ENCODE measurements at places on chromosomes 7 and 10. TPM values are rescaled to one million over a fixed set of nuclear protein-coding genes. Genes with fewer than 3 reads are reported as not detected.

SGPL1 gene
- 103 TPM for total RNA-seq

DNA sequence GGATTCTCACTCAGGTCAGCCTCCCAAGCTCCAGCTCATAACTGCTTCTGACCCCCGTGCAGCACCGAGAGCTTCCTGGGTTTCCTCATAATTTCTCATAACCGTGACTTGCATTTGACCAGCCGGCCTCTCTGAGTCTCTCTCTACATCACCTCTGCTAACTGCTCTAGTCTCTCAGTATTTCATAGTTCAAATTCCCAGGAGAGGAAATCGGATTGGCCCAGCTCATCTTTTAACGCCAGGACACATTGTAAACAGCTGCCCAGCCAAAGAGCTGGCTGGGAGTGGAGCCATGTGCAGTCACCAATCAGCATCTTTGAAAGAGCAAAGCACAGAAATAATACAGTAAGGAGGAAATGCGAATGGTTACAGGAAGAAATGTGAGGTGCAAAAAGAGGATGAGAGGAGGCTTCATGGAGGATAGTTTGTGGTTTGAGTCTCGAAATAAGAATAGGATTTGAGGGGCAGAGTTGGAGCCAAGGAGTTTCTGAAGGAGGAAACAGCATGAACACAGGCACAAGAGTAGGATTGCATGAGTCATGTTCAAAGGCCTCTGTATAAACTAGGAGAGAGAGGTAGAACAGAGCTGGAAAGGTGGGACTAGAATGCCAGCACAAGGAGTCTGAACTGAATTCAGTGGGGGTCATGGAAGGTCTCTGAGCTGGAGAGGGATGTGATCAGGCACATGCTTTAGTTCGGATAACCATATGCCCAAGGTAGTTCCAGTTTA lies 15.2 kb upstream of the LBX1 start:
- no peak for DNase-seq
- peaks cover 12% of the 10 kb centered on the region for H3K27me3 ChIP-seq
- no peak overlapping the region for H3K27ac ChIP-seq

GRCh38 chr7:81414411-81414810 lies 355.4 kb downstream of the HGF start:
- DNase-seq = no peak
- H3K27ac ChIP-seq = peak overlapping the region; percentile 59
- H3K27me3 ChIP-seq = no peaks in the 10 kb centered on the region
- no peak overlapping the region for H3K4me3 ChIP-seq
- H3K36me3 ChIP-seq = no peaks in the 10 kb centered on the region

ZNF32 gene
- 35.6 TPM for total RNA-seq

GRCh38 chr10:14377591-14378175 lies 47.0 kb upstream of the FRMD4A start:
- H3K27ac ChIP-seq = no peak overlapping the region
- no peaks in the 10 kb centered on the region for H3K4me1 ChIP-seq
- no peak overlapping the region for H3K4me3 ChIP-seq
- DNase-seq = no peak
- no peaks in the 10 kb centered on the region for H3K27me3 ChIP-seq
- H3K36me3 ChIP-seq = no peaks in the 10 kb centered on the region

CCL26 gene
- total RNA-seq = not detected

GRCh38 chr7:111067251-111067650 lies 23.7 kb upstream of the LRRN3 start:
- DNase-seq = no peak
- H3K4me1 ChIP-seq = no peaks in the 10 kb centered on the region

DNA sequence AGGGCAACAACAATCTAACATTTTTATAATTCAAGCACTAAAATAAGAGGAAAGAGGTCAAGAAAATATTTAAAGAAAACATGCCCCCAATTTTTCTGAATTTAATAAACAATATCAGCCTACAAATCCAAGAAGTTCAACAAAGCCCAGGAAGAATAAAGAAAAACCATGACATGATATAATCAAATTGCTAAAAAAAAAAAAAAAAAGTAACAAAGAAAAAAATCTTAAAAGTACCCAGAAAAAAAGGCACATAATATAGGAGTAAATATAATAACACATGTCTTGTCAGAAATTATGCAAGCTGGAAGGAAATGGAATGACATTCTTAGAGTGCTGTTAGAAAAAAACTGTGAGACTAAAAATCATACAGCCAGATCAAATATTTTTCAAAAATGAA lies 151.4 kb downstream of the IMMP2L start:
- no peaks in the 10 kb centered on the region for H3K27me3 ChIP-seq
- H3K4me1 ChIP-seq = no peaks in the 10 kb centered on the region
- DNase-seq = no peak

DNA sequence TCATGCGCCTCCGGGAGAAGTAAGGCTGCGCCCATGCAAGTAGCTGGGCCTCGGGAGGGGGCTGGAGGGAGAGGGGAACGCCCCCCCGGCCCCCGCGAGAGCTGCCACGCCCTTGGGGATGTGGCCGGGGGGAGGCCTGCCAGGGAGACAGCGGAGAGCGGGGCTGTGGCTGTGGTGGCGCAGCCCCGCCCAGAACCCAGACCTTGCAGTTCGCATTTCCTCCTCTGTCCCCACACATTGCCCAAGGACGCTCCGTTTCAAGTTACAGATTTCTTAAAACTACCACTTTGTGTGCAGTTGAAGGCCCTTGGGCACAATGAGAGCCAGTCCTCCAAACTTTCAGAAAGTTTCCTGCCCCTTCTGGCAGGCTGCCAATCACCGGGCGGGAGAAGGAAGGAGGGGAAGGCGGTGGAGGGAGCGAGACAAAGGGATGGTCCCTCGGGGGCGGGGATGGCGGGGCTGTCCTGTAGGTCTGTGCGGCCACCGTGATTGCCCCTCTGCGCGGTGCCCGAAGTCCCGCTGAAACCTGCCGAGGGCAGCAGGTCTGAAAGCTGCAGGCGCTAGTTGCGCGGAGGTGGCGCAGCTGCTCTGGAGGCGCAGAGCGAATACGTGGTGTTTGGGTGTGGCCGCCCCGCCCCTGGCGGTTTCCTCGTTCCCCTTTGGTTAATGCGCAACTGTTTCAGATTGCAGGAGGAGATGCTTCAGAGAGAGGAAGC lies 2.1 kb downstream of the VIM start:
- H3K4me3 ChIP-seq = peak overlapping the region; percentile 88
- no peak for DNase-seq
- no peaks in the 10 kb centered on the region for H3K27me3 ChIP-seq
- peaks cover 27% of the 10 kb centered on the region for H3K36me3 ChIP-seq

ANKRD61 gene
- total RNA-seq = 0.18 TPM

GRCh38 chr7:155361346-155361680 lies 63.6 kb downstream of the INSIG1 start:
- no peaks in the 10 kb centered on the region for H3K36me3 ChIP-seq
- H3K4me3 ChIP-seq = no peak overlapping the region
- H3K27me3 ChIP-seq = no peaks in the 10 kb centered on the region
- no peaks in the 10 kb centered on the region for H3K4me1 ChIP-seq
- no peak overlapping the region for H3K27ac ChIP-seq

GPR15LG gene
- 0.41 TPM for total RNA-seq

DNA sequence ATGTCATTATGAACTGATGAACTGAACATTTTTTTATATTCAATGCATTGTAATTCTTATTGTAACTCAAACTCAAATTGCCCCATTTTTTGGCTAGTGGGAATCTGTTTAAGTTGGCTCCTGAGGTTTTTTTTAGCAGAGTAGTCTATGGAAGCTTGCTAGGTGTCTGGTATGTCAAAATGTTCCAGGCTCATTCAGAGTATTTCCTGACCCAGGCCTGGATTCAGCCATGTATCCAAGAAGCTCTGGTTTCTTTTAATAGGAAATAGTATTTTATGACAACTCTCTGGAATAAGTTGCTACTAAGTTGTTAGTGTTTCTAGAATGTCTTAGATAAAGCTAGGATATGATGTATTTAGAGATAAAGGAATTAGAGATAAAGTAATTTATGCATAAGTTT lies 288.0 kb downstream of the ARL4A start:
- H3K27me3 ChIP-seq = no peaks in the 10 kb centered on the region
- no peak overlapping the region for H3K27ac ChIP-seq
- H3K4me1 ChIP-seq = no peaks in the 10 kb centered on the region
- DNase-seq = no peak
- H3K4me3 ChIP-seq = no peak overlapping the region
- H3K36me3 ChIP-seq = no peaks in the 10 kb centered on the region

PON1 gene
- total RNA-seq = not detected

LRRC4 gene
- total RNA-seq = not detected

GRCh38 chr10:109895095-109895818 lies 28.1 kb downstream of the XPNPEP1 start:
- H3K4me3 ChIP-seq = no peak overlapping the region
- DNase-seq = no peak
- H3K4me1 ChIP-seq = no peaks in the 10 kb centered on the region
- H3K36me3 ChIP-seq = peaks cover 7% of the 10 kb centered on the region

KCNIP2 gene
- total RNA-seq = 4.3 TPM

DNA sequence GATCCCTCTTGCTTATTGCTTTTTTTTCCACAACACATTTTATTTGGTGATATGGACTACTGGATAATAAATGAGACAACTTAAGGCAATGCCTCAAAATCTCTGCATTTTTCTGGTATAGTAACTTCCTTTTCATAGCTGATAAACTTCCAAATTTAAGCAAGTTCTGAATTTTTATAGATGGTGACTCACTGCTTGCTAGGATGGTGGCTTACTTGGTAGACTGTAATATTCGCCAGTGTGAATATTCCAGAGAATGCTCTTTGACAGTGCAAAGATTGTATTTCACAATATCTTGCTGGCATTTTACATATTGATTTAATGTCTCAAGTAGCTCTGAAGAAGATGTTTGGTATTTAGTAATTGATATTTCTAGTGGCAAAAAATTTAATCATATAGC lies 472.4 kb downstream of the TFEC start:
- H3K4me3 ChIP-seq = no peak overlapping the region
- no peaks in the 10 kb centered on the region for H3K4me1 ChIP-seq
- no peak overlapping the region for H3K27ac ChIP-seq

SPAG6 gene
- total RNA-seq = not detected

- H3K36me3 ChIP-seq = peaks cover 4% of the 10 kb centered on the region
- DNase-seq = no peak
- peaks cover 23% of the 10 kb centered on the region for H3K4me1 ChIP-seq
- H3K4me3 ChIP-seq = peak overlapping the region; percentile 76
- H3K27ac ChIP-seq = peak overlapping the region; percentile 77
These were observed 440 bp upstream of the GLRX3 start for GRCh38 chr10:130135676-130136225.

- H3K4me1 ChIP-seq = no peaks in the 10 kb centered on the region
These were observed 9.1 kb downstream of the CELF2 start for GRCh38 chr10:11026773-11027172.

GRCh38 chr7:72437061-72437585 lies 25.0 kb upstream of the CALN1 start:
- DNase-seq = no peak
- H3K36me3 ChIP-seq = no peaks in the 10 kb centered on the region
- H3K4me3 ChIP-seq = no peak overlapping the region
- no peak overlapping the region for H3K27ac ChIP-seq

- H3K36me3 ChIP-seq = no peaks in the 10 kb centered on the region
- H3K27me3 ChIP-seq = no peaks in the 10 kb centered on the region
- no peak for DNase-seq
- H3K4me3 ChIP-seq = no peak overlapping the region
These were observed 746.9 kb downstream of the TYW1 start for GRCh38 chr7:67743501-67743900.

SFMBT2 gene
- total RNA-seq = 1.3 TPM

- no peaks in the 10 kb centered on the region for H3K36me3 ChIP-seq
- 0 out of 2 replicates have a peak, but pooled peaks cover 2% of the 10 kb centered on the region for H3K27me3 ChIP-seq
- H3K4me1 ChIP-seq = no peaks in the 10 kb centered on the region
- peak; percentile 17 for DNase-seq
- no peak overlapping the region for H3K27ac ChIP-seq
- no peak overlapping the region for H3K4me3 ChIP-seq
These were observed 171.1 kb upstream of the GRB10 start for GRCh38 chr7:50953820-50954219.

- H3K27ac ChIP-seq = no peak overlapping the region
- no peaks in the 10 kb centered on the region for H3K4me1 ChIP-seq
These were observed 54.1 kb downstream of the FAM171A1 start for GRCh38 chr10:15316871-15317464.

DNA sequence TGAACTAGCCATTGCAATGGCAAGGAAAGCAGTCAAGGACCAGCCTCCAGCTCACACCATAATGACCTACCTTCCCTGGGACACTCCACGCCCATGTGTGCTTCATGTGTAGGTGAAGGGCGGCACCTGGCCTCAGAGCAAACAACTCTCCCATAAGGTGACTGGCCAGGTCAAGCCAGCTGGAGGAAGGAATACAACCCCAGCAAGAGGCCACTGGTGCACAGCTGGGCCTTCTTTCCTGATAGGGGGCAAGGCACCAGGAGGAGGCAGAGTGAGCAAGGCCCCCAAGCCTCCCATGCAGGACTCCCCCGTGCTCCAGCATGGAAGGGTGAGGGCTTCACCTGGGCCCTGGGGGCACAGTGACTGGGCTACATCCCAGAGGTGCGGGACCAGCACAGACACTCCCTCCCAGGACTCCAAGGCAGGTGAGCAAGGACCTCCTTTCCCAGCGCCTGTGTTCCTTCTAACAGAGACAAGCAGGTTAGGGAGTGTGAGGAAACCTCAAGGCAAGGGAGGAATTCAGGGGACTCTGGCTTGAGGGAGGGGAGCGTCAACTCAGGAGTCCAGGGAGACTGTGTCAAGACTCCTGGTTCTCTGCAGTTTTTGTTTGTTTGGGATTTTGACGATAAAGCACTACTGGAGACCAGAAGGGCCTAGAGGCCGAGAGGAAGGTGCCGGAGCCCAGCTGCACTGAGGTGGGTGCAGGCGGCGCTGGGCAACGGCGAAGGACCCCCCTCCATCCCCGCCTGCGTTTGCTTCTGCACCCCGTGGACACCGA lies 1.7 kb downstream of the PTPRN2 start:
- H3K27me3 ChIP-seq = peaks cover 16% of the 10 kb centered on the region
- no peak overlapping the region for H3K27ac ChIP-seq
- no peaks in the 10 kb centered on the region for H3K4me1 ChIP-seq
- no peak for DNase-seq
- no peak overlapping the region for H3K4me3 ChIP-seq

HPS1 gene
- 146 TPM for total RNA-seq

FAM25A gene
- total RNA-seq = not detected

DYNC1I1 gene
- 0.13 TPM for total RNA-seq

GRCh38 chr7:44881610-44882009 lies 3.7 kb downstream of the PURB start:
- H3K27ac ChIP-seq = no peak overlapping the region
- no peaks in the 10 kb centered on the region for H3K27me3 ChIP-seq
- H3K4me3 ChIP-seq = peak overlapping the region; percentile 83
- DNase-seq = no peak
- peaks cover 42% of the 10 kb centered on the region for H3K4me1 ChIP-seq
- peaks cover 6% of the 10 kb centered on the region for H3K36me3 ChIP-seq

GRCh38 chr7:157412021-157412443 lies 75.2 kb downstream of the DNAJB6 start:
- peaks cover 7% of the 10 kb centered on the region for H3K36me3 ChIP-seq
- H3K4me1 ChIP-seq = no peaks in the 10 kb centered on the region
- H3K27me3 ChIP-seq = no peaks in the 10 kb centered on the region
- DNase-seq = no peak
- H3K4me3 ChIP-seq = no peak overlapping the region

GRCh38 chr10:98611436-98611835 lies 164.7 kb upstream of the HPS1 start:
- H3K36me3 ChIP-seq = no peaks in the 10 kb centered on the region
- no peak for DNase-seq
- H3K27ac ChIP-seq = no peak overlapping the region
- H3K27me3 ChIP-seq = 0 out of 2 replicates have a peak, but pooled peaks cover 2% of the 10 kb centered on the region
